ENCODE measurements at places on chromosomes 6 and 20. TPM values are rescaled to one million over a fixed set of nuclear protein-coding genes. Genes with fewer than 3 reads are reported as not detected.

TOX2 gene
- total RNA-seq, result 25.7 TPM

PSMB8 gene
- 25.7 TPM for total RNA-seq

SLC2A10 gene
- 11.1 TPM for total RNA-seq

CLPSL2 gene
- not detected for total RNA-seq

FUT9 gene
- not detected for total RNA-seq

TSPO2 gene
- not detected for total RNA-seq

BPI gene
- not detected for total RNA-seq

EYA4 gene
- not detected for total RNA-seq

TRIM10 gene
- total RNA-seq, result not detected

MOG gene
- total RNA-seq, result not detected

CFAP206 gene
- total RNA-seq, result 0.21 TPM

VGLL2 gene
- total RNA-seq, result not detected

PDE7B gene
- 21.3 TPM for total RNA-seq
